ENCODE measurements at places on chromosomes 7 and 10. TPM values are rescaled to one million over a fixed set of nuclear protein-coding genes. Genes with fewer than 3 reads are reported as not detected.

HKDC1 gene
- total RNA-seq: 2.4 TPM

CAMK2B gene
- 0.92 TPM for total RNA-seq

PAX4 gene
- not detected for total RNA-seq

GSTK1 gene
- total RNA-seq: 188 TPM

GIMAP8 gene
- total RNA-seq: under 0.01 TPM

MMRN2 gene
- 1.8 TPM for total RNA-seq

KCND2 gene
- total RNA-seq: not detected

CFAP70 gene
- total RNA-seq: 1.3 TPM

TAF5 gene
- 5.5 TPM for total RNA-seq

ADAMTS14 gene
- total RNA-seq: 7.3 TPM

BTBD16 gene
- not detected for total RNA-seq

CYP3A7 gene
- total RNA-seq: not detected

AGR3 gene
- total RNA-seq: not detected

CNNM1 gene
- total RNA-seq: 0.29 TPM

SAP25 gene
- 1.8 TPM for total RNA-seq

ANKRD30A gene
- total RNA-seq: not detected

SMKR1 gene
- not detected for total RNA-seq

SAMD9 gene
- total RNA-seq: 9.3 TPM

PIP gene
- not detected for total RNA-seq

AKR1D1 gene
- total RNA-seq: not detected

CREB5 gene
- 0.89 TPM for total RNA-seq

FAM25A gene
- total RNA-seq: not detected

PGAM1 gene
- 29.2 TPM for total RNA-seq

ASL gene
- 369 TPM for total RNA-seq

PLXDC2 gene
- total RNA-seq: 57.2 TPM

METTL27 gene
- 4.8 TPM for total RNA-seq

ZNF783 gene
- total RNA-seq: 15.4 TPM

TMEM139 gene
- total RNA-seq: 2.9 TPM

TSPAN15 gene
- total RNA-seq: 97.4 TPM

EBLN1 gene
- not detected for total RNA-seq

STEAP1 gene
- total RNA-seq: 3.2 TPM

GRID2IP gene
- not detected for total RNA-seq

SHH gene
- total RNA-seq: 11.0 TPM

TRIM73 gene
- 9.2 TPM for total RNA-seq

TBC1D12 gene
- total RNA-seq: 12.9 TPM

CABCOCO1 gene
- not detected for total RNA-seq

ARL5B gene
- total RNA-seq: 4.1 TPM

TMEM184A gene
- total RNA-seq: 25.7 TPM

ACTL6B gene
- not detected for total RNA-seq

IDI2 gene
- total RNA-seq: not detected

POLR2J3 gene
- total RNA-seq: 84.3 TPM

LEP gene
- not detected for total RNA-seq

OR6B1 gene
- total RNA-seq: not detected

TRPV6 gene
- total RNA-seq: 2.6 TPM

ODAD2 gene
- total RNA-seq: not detected

VIPR2 gene
- total RNA-seq: 11.7 TPM

GPRIN2 gene
- 15.2 TPM for total RNA-seq

FKBP6 gene
- total RNA-seq: not detected

ARL4A gene
- 1.2 TPM for total RNA-seq

CYP2C8 gene
- total RNA-seq: not detected

ELAPOR2 gene
- 18.0 TPM for total RNA-seq

LIPN gene
- total RNA-seq: not detected

NPS gene
- not detected for total RNA-seq

Data from stomach (tissue), 19 donors.